ENCODE measurements at places on chromosomes 13 and 19.

DNA sequence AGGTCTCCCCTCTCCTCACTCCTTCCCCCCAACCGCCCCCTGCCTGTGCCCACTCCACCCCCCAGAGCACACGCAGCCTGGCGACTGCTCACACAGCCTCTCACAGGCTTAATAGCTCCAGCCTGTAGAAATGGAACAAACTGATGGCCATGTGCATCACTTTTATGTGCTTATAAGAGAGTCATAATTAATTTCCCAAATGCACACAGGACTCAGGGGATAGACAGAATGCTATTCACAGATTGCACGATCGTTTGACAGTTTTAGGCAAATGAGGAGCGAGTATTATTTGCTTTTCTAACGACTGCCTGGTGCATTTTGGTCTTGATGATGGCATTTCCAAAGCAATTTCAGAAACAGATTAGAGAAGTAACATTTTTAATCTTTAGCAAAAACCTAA, 97.7 kb upstream of the VSTM2B start:
- DNase-seq: no peak

GRCh38 chr19:12187625-12188024, 24.7 kb downstream of the ZNF136 start:
- DNase-seq: no peak

- DNase-seq: no peak
Observed at GRCh38 chr19:18441804-18442788, 4.2 kb upstream of the ISYNA1 start.

GRCh38 chr13:114119196-114119595, 13.2 kb downstream of the RASA3 start:
- no peak for DNase-seq

GRCh38 chr19:13008926-13009787, 13.9 kb downstream of the NFIX start:
- DNase-seq: no peak

DNA sequence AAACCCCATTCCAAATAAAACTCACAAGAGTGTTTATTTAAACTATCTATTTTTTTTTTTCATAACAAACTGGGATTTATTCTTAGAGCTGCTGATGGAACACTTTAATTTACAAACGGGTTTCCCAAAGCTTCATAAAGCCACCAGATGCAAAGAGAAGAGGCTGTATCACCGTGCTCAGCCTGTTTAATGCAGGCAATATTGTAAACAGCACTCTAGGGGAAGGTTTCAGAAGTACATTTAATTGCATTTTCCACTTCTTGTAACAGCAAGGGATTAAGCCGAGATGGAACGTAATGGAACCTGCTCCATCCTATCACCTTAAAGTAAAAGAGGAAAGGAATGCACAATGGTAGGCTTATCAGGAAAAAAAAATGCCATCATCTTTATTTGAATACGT, 550.6 kb upstream of the ARGLU1 start:
- DNase-seq: no peak

DNA sequence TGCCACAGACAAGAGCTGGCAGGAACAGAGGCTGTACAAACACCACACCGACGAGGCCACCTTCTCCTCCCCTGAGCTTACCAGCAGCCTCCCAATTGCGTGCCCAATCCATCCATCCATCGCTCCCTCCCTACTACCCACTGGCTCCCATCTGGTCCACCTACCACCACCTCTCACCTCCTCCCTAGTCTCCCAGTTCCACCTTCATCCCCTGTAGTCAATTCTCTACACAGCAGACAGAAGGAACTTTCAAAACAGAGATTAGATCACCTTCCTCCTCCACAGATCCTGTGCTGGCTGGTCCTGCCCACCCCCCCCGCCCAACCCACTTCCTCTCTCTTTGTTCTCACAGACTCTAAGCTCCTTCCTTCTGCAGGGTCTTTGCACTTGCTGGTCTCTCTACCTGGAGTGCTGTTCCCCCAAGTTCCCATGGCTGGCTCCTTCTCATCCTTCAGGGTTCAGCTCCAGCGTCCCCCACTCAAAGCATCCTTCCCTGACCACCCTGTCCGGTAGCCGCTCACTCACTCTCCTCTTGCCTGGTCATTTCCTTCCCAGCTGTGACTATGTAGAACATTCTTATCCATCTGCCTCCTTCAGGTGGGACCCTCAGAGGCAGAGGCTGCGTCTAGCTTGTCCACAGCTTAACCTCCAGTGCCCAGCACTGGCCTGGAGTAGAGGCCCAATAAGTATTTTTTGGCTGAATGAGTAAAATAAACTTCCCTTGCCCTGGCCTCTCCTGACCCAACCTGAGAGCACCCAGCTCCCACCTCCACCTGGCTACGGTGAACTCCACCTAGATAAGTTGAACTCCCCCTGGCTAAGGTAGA, 23.0 kb downstream of the PIN1 start:
- DNase-seq: no peak

Data from transverse colon (tissue), 4 donors.